ENCODE measurements at places on chromosomes 4 and X. TPM values are rescaled to one million over a fixed set of nuclear protein-coding genes. Genes with fewer than 3 reads are reported as not detected.

GRCh38 chr4:145260091-145260490, 79.7 kb upstream of the OTUD4 start:
- H3K27me3 ChIP-seq = no peaks in the 10 kb centered on the region
- no peak for DNase-seq
- no peak overlapping the region for H3K27ac ChIP-seq
- H3K4me1 ChIP-seq = no peaks in the 10 kb centered on the region
- no peaks in the 10 kb centered on the region for H3K36me3 ChIP-seq

DNA sequence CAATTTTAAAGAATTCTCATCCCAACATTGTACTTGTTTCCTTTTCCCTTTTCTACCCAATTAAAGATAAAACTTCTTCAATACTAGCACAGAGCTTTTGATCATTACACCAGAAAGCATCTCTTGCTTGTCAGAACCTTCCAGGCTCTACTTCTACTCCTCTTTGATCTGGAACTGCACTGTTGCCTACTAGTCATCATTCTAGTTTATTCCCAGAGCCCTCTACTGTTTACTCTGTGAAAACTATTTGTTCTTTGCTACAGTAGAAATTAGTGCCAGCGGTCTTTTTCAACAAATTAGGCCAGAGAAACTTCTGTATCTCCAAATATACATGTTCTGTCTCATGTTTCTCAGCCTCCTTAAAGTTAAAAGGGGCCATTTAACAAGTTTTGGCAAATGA, 46.8 kb upstream of the TMPRSS11F start:
- H3K4me3 ChIP-seq = no peak overlapping the region
- no peak overlapping the region for H3K27ac ChIP-seq
- DNase-seq = no peak
- H3K36me3 ChIP-seq = no peaks in the 10 kb centered on the region
- H3K27me3 ChIP-seq = no peaks in the 10 kb centered on the region

IGSF1 gene
- not detected for total RNA-seq

- H3K27me3 ChIP-seq = no peaks in the 10 kb centered on the region
- peaks cover 18% of the 10 kb centered on the region for H3K4me1 ChIP-seq
- no peak overlapping the region for H3K4me3 ChIP-seq
- no peaks in the 10 kb centered on the region for H3K36me3 ChIP-seq
These were observed 6.1 kb upstream of the CYSLTR1 start for GRCh38 chrX:78333521-78333920.

DNA sequence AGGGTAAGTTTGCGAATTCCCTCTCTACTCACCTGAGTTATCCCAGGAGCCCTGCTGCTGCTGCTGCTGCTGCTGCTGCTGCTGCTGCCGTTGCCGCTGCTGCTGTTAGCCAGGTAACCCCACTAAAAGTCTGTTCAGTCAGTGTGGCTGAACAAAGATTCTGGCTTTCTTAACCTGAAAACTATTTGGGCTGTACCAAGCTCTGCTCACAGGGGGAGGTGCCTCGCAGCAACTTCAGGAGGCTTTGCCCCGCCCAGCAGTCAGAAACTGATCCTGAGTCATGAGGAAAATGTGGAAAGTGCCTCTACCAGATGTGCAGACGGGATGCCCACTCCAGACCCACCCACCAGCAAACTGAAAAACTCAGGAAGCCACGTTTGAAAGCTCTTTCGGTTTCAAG, at the start of gene CAPN6:
CAPN6 (minus strand) TSS at position 145 of the 400 bp plus-strand sequence. CDS start 6,547 bp downstream, outside the sequence.
- DNase-seq = no peak
- no peaks in the 10 kb centered on the region for H3K36me3 ChIP-seq
- no peak within 1 kb of the TSS for H3K27ac ChIP-seq
- no peaks in the 10 kb centered on the region for H3K4me1 ChIP-seq

DNA sequence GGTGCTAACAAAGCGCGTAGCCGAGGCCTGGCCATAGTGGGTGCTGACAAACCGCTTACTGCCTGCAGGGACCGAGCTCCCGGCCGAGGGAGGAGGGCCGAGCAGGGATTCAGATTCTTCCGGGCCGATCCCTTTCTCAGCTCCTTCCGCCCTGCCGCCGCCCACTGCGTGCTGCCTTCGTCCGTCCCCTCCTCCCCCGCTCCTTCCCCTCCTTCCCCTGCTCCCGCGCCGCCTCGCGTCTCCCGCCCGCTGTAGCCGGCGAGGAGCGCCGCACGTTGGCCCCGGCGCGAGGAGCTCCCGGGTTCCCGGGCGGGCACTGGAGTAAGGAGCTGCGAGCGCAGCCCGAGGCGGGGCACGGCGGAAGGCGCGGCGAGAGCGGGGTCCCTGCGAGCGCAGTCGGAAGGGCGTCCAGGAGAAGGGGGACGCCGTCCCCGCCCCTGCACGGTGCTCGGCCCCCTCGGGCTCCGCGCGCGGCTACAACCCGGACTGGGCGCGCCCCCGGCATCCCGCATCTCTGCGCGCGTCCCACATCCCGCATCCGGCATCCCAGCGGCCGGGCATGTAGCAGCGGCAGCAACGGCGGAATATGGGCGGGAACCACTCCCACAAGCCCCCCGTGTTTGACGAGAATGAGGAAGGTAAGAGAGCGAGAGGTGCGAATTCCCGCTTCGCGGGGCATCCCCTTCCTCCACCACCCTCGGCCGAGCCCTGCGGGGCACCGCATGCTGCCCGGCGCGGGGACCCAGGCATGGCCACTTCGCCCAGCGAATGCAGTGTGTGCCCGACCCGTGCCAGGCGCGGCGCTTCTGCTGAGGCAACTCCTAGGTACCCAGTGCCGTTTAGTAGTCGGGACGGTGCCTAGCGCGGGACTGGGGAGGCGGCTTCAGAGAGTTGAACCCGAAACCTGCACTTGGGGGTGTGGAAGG, at the start of gene STK32B:
STK32B (plus strand) TSS at position 203 of the 926 bp plus-strand sequence.
- peak within 1 kb of the TSS; percentile 43 for H3K4me3 ChIP-seq
- no peak for DNase-seq
- H3K27me3 ChIP-seq = peaks cover 33% of the 10 kb centered on the region
- no peaks in the 10 kb centered on the region for H3K36me3 ChIP-seq
- no peak within 1 kb of the TSS for H3K27ac ChIP-seq

GABRG1 gene
- total RNA-seq = not detected

DNA sequence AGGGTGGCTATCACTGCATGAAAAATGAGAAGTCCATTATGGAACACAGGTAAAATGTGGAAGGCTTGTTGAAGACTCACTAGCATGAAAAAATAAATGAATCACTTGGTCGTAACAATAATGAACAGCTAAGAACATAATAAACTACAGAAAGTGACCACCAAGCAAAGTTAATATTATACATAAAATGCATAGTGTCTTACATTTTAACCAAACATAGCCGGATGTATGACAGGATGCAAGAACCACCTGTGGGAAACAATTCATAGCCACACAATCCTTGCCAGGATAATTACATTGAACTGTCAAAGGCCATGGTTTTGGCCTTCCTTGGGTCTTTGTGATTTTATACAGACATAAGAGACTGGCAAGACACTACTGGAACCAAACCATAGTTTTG, 81.9 kb upstream of the ATXN3L start:
- no peaks in the 10 kb centered on the region for H3K4me1 ChIP-seq
- no peak for DNase-seq
- no peak overlapping the region for H3K27ac ChIP-seq
- H3K36me3 ChIP-seq = no peaks in the 10 kb centered on the region

DNA sequence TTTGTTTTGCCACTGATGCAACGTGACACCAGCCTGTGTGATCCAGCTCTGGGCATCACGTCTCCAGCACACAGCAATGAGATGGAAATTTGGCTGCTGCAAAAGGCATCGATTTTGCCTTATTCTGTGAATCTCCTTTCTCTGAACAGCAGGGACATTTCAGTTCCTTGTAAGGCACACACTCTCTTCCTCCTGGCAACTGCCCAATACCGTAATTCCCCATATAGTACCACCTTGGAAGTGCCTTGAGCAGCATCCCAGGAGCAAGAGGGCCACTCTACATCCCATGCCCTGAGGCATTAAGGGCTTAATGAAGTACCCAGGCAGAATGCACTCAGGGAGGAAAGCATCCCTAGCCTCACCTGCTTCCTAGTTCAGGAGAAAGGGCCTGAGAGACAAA, 10.5 kb upstream of the MAMLD1 start:
- DNase-seq = no peak
- no peak overlapping the region for H3K27ac ChIP-seq
- no peaks in the 10 kb centered on the region for H3K36me3 ChIP-seq
- no peaks in the 10 kb centered on the region for H3K4me1 ChIP-seq

ODAPH gene
- 0.36 TPM for total RNA-seq

TENM3 gene
- not detected for total RNA-seq

INPP4B gene
- 53.8 TPM for total RNA-seq

GRCh38 chr4:37138019-37138653, 106.4 kb upstream of the NWD2 start:
- H3K4me1 ChIP-seq = no peaks in the 10 kb centered on the region
- H3K36me3 ChIP-seq = no peaks in the 10 kb centered on the region
- no peak overlapping the region for H3K4me3 ChIP-seq
- H3K27ac ChIP-seq = no peak overlapping the region

- H3K4me3 ChIP-seq = no peak overlapping the region
- no peaks in the 10 kb centered on the region for H3K4me1 ChIP-seq
- H3K27me3 ChIP-seq = no peaks in the 10 kb centered on the region
- H3K27ac ChIP-seq = no peak overlapping the region
These were observed 86.9 kb upstream of the BMP2K start for GRCh38 chr4:78689261-78689660.

GRCh38 chrX:65932173-65933084, 107.5 kb downstream of the VSIG4 start:
- peaks cover under 1% of the 10 kb centered on the region for H3K4me1 ChIP-seq
- no peaks in the 10 kb centered on the region for H3K36me3 ChIP-seq
- no peak overlapping the region for H3K27ac ChIP-seq
- H3K27me3 ChIP-seq = no peaks in the 10 kb centered on the region
- H3K4me3 ChIP-seq = no peak overlapping the region

GRCh38 chr4:101039367-101039766, 308.0 kb downstream of the PPP3CA start:
- no peak overlapping the region for H3K4me3 ChIP-seq
- H3K27ac ChIP-seq = no peak overlapping the region
- no peaks in the 10 kb centered on the region for H3K27me3 ChIP-seq
- DNase-seq = no peak
- peaks cover 17% of the 10 kb centered on the region for H3K4me1 ChIP-seq

CENPI gene
- total RNA-seq = 0.49 TPM

DNA sequence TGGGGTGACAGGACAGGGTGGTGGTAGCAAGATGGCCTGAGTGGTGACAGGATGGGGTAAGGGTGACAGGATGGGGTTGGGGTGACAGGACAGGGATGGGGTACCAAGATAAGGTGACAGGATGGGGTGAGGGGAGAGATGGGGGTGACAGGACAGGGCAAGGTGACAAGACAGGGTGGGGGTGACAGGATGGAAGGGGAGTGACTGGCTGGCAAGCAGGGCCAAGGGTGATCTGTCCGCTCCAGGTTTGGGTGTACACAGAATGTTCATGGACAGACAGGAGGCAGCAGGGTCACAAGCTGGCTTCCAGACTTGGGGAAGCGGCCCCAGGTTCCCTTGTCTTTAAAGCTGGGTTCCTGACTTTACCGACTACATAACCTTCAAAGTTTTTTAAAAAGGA, 23.3 kb downstream of the RNF212 start:
- H3K36me3 ChIP-seq = no peaks in the 10 kb centered on the region
- no peak overlapping the region for H3K4me3 ChIP-seq
- no peaks in the 10 kb centered on the region for H3K4me1 ChIP-seq
- no peaks in the 10 kb centered on the region for H3K27me3 ChIP-seq
- no peak for DNase-seq
- H3K27ac ChIP-seq = no peak overlapping the region

DNA sequence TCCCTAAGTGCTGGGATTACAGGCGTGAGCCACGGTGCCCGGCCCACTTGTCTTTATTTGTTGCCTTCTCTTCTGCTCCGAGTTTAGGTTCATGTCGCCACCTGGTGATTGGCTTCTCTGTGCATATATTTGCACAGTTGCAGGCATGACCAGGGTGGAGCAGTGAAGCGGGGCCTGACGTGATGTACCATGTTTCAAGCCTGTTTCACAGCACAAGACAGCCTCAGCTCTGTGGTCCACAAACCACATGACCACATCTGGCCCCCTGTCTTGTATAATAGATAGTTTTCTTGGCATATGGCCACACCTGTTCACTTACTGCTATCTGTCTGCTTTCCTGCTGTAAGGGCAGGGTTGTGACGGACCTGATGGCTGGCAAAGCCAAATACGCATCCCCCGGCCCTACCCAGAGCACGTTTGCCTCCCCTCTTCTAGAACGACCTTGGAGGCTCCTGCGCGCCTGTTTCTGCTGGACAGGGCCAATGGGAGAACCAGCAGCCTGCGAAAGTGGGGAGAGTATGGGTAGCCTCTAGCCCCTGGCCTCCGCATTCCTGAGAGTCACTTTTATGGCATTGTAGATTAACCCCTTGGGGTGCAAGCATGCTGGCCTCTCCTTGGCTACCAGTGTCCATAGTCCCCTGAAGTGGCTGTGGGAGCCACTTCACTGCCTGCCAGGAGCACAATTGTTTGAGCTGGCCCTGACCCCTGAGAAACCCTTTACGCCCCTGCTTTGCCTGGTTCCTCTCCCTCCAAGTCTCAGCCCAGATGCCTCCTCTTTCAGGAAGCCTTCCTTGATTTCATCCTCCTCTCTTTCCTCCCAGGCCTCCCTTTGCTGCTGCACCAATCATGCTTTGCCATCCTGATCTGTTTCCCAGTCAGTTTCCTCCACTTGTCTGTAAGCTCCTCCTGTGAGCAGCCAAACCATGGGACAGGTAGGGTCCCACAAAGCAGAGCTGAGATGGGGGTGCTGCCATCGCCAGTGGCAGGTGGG, 6.0 kb upstream of the SH3TC1 start:
- no peak for DNase-seq
- H3K36me3 ChIP-seq = no peaks in the 10 kb centered on the region
- H3K27ac ChIP-seq = no peak overlapping the region
- H3K4me1 ChIP-seq = peaks cover 7% of the 10 kb centered on the region
- peaks cover under 1% of the 10 kb centered on the region for H3K27me3 ChIP-seq
- no peak overlapping the region for H3K4me3 ChIP-seq

DNA sequence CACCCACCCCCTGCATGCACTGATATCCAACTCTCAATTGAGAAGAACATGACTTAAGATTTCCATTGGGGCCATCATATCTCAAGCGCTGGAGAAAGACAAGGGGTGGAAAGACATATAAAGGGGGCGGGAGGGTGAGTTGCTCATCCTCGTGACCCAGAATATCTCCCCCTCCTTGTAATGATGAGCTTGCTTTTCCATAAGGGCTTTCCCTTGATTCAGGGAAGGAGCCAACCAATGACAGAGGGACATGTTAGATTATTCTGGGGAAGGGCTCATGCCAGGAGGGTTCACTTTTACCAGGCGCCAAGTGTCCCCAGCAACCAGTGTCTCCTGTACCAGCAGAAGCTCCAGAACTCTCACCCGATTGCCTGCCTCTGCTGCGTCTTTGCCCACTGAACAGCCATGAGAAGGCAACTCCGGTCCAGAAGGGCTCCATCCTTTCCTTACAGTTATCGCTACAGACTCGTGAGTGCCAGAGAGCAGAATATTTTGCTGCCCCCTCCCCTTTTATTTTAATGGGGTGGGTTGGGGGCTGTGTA, at the start of gene ATP1B4:
ATP1B4 (plus strand) TSS at position 326 of the 542 bp plus-strand sequence; CDS start at position 406, 80 bp downstream.
- H3K4me1 ChIP-seq = no peaks in the 10 kb centered on the region
- no peak for DNase-seq
- no peak within 1 kb of the TSS for H3K4me3 ChIP-seq
- no peaks in the 10 kb centered on the region for H3K27me3 ChIP-seq
- no peaks in the 10 kb centered on the region for H3K36me3 ChIP-seq
